ENCODE measurements at places on chromosomes 1 and 21. TPM values are rescaled to one million over a fixed set of nuclear protein-coding genes. Genes with fewer than 3 reads are reported as not detected.

CFHR2 gene
- not detected for total RNA-seq

GRHL3 gene
- total RNA-seq = not detected

RHBDL2 gene
- not detected for total RNA-seq

EDN2 gene
- not detected for total RNA-seq

SH2D2A gene
- 42.8 TPM for total RNA-seq

TDRD5 gene
- total RNA-seq = not detected
